ENCODE measurements at places on chromosomes 2 and 18.

DNA sequence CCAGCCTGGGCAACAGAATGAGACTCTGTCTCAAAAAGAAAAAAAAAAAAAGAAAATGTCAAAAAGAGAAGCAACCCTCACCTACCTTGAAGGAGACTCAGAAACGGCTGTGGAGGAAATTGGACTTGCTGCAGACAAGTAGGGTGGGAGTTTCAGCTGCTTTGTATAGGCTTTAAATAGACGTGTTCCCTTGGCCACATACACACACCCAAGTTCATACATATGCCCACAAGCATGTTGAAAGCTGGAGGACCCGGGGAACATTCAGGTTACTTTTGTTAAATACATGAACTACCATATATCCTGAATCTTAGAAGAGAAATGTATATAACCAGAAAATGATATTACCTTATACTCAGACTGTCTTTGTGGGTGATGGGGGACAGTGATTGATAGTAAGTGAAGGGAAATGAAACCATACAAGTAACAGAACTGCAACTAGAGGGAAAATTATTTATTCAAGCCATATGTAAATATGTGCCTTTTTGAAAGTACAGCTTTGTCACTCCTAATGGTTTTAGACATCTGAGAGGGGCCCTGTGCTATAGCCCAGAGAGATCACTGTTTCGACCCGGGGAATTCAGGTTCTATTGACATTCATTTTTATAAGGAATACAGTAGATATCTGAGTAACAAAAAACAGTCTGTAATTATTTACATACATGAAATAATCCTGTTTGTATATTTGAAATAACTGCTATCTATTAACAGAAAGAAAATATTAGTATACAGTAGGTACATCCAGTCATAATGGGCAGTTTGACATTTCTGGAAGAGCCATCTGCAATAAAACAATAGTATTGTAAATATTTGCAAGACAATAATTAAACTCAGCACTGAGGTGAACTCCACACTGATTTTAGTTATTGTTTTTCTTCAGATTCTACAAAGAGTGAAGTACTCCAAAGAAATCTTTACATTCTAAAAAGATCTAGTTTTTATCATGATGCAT lies 48.0 kb upstream of the TGIF1 start:
- no peak for DNase-seq

GRCh38 chr18:58101291-58101794 lies 57.3 kb downstream of the NEDD4L start:
- DNase-seq = no peak

- DNase-seq = no peak
Observed at GRCh38 chr2:38655441-38655840, 10.5 kb upstream of the GALM start.

- DNase-seq = no peak
Observed at GRCh38 chr18:12904012-12904516, 20.0 kb upstream of the PTPN2 start.

DNA sequence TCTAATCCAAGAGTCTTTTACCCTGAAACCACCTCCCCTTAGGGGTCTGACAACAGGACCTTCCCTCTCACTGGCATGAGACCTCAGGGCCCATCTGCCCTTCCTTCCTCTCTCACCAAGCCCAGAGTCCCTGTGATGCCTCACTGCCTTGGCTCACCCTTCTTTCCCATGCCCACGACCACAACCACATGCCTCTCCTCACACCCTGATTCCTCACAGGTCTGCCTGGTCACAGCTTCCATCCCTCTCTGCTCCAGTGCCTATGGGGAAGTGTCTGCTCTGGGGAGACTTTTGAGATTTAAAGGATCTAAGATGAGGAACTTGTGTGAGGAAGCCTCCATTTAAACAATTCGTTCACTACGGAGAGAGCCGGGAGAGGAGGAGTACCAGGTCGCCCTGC lies 98.9 kb upstream of the SH3BP4 start:
- DNase-seq = no peak
